IMR-90 (cell line): ENCODE measurements at places on chromosomes 5 and 9. TPM values are rescaled to one million over a fixed set of nuclear protein-coding genes. Genes with fewer than 3 reads are reported as not detected.

- no peaks in the 10 kb centered on the region for H3K4me1 ChIP-seq
- no peaks in the 10 kb centered on the region for H3K36me3 ChIP-seq
- H3K27me3 ChIP-seq: 0 out of 2 replicates have a peak, but pooled peaks cover 2% of the 10 kb centered on the region
- no peak for DNase-seq
- H3K27ac ChIP-seq: no peak overlapping the region
These were observed 76.2 kb upstream of the SLC1A3 start for GRCh38 chr5:36530215-36530614.

The FAM219A gene
- 4.8 and 5.6 TPM in 2 replicates for total RNA-seq

- peak; percentile 15 for DNase-seq
- H3K27me3 ChIP-seq: no peaks in the 10 kb centered on the region
- no peaks in the 10 kb centered on the region for H3K36me3 ChIP-seq
- peaks cover 4% of the 10 kb centered on the region for H3K4me1 ChIP-seq
These were observed 909 bp downstream of the NDFIP1 start for GRCh38 chr5:142109331-142110045.

- no peaks in the 10 kb centered on the region for H3K27me3 ChIP-seq
- peak overlapping the region; percentile 35; the same call in 1 of the 2 replicates for H3K27ac ChIP-seq
- peaks cover 30% of the 10 kb centered on the region for H3K4me1 ChIP-seq
These were observed 43.9 kb downstream of the MAP1B start for GRCh38 chr5:72151169-72151568.

GRCh38 chr9:110114086-110114858 is 93.7 kb downstream of the C9orf152 start:
- H3K27ac ChIP-seq: peak overlapping the region; percentile 87
- H3K27me3 ChIP-seq: no peaks in the 10 kb centered on the region
- H3K36me3 ChIP-seq: peaks cover 8% of the 10 kb centered on the region; the same call in 1 of the 2 replicates
